HepG2 (cell line): ENCODE measurements at places on chromosomes 7 and 10. TPM values are rescaled to one million over a fixed set of nuclear protein-coding genes. Genes with fewer than 3 reads are reported as not detected.
A peak's percentile ranks its signal among the peaks of the same experiment; 100 is the strongest.

DNA sequence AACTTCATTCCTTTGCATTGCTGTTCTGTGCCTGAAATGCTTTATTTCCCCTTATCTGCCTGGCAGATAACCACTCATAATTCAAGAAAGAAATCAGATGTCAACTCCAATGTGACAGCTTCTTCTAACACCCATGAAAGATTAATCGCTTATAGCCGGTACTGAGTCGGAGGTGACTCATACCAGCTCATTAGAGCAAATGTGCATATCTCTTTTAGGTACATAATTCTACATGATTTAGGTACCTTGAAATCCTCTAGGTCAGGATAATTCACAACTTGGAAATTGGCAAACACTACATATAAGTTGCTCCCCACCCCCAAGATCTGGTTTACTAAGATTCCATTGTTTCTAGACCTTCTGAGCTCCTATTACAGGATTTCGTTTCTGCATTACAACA, 554.4 kb upstream of the SORCS1 start:
- H3K4me3 ChIP-seq = no peak overlapping the region
- DNase-seq = no peak
- no peak overlapping the region for H3K27ac ChIP-seq
- H3K4me1 ChIP-seq = no peaks in the 10 kb centered on the region
- no peaks in the 10 kb centered on the region for H3K27me3 ChIP-seq
- no peaks in the 10 kb centered on the region for H3K36me3 ChIP-seq

- H3K27ac ChIP-seq = no peak overlapping the region
- no peaks in the 10 kb centered on the region for H3K36me3 ChIP-seq
- no peaks in the 10 kb centered on the region for H3K4me1 ChIP-seq
- no peak for DNase-seq
These were observed 78.5 kb downstream of the CDK14 start for GRCh38 chr7:90674625-90675024.

PCDH15 gene
- not detected in 2 replicates for polyA plus RNA-seq

- H3K4me1 ChIP-seq = no peaks in the 10 kb centered on the region
These were observed 34.2 kb downstream of the ITGB1 start for GRCh38 chr10:32923849-32924248.

ELAPOR2 gene
- 7.4 and 7.8 TPM in 2 replicates for polyA plus RNA-seq

- H3K36me3 ChIP-seq = no peaks in the 10 kb centered on the region
- H3K27me3 ChIP-seq = no peaks in the 10 kb centered on the region
- H3K4me3 ChIP-seq = peak overlapping the region; percentile 28; the same call in 1 of the 2 replicates
- no peak overlapping the region for H3K27ac ChIP-seq
These were observed 20.8 kb upstream of the GGCT start for GRCh38 chr7:30525429-30525828.

DNA sequence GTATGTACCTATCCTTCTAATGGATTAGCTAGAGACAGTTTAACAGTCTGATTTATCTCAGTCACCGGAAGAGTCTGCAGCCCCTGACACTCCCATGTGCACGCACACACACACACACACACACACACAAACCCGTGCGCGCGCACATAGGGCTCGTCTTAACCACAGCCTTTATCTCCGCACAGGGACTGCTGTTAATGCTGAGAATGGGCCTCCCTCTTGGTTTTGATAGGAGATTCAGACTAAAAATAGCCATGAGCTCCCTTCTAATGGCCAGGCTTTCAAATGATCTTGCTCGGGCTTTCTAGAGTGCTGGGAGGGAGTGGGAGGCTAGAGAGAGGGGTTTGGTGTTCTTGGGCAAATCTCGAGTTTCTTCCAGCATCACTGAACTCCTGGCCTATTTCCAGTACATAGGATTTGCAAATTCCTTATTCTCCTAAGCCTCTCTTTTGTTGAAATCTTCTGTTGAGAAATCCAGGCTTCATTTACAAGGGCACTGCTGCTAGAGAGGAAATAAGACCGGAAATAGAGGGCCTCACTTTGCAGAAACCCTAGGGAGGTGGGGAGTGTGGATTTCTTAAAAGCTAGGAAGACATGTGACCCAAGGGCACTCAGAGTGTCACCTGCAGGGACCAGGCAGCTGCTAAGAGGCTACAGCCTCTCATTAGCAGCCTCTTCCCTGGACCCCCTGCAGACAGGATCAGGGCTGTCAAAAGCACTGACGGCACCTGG, 2.4 kb downstream of the TMEM72 start:
- no peak for DNase-seq
- H3K27ac ChIP-seq = no peak overlapping the region
- H3K36me3 ChIP-seq = no peaks in the 10 kb centered on the region
- peaks cover 39% of the 10 kb centered on the region for H3K27me3 ChIP-seq
- H3K4me3 ChIP-seq = no peak overlapping the region

DNA sequence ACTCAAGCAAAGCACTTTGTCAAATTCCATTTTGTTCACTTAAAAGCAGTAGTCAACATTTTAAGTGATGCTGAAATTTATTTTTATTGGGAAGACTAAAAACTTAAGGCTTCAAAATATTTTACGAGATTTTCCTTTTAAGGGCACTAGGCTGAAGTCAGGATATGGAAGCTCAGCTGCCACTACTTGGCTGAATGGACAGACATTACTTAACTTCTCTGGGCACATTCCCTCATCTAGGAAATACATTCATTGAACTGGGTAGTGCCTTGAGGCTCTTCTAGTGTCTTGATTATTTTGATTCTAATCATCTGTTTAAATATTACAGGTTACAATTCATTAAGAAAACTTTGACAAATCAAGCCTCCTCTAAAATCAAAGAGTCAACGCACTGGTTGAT, 11.1 kb downstream of the MEOX2 start:
- H3K27ac ChIP-seq = no peak overlapping the region
- no peaks in the 10 kb centered on the region for H3K36me3 ChIP-seq
- H3K27me3 ChIP-seq = no peaks in the 10 kb centered on the region
- no peak overlapping the region for H3K4me3 ChIP-seq
- no peaks in the 10 kb centered on the region for H3K4me1 ChIP-seq
- no peak for DNase-seq

RHOBTB1 gene
- 13.0 and 18.8 TPM in 2 replicates for polyA plus RNA-seq

DNA sequence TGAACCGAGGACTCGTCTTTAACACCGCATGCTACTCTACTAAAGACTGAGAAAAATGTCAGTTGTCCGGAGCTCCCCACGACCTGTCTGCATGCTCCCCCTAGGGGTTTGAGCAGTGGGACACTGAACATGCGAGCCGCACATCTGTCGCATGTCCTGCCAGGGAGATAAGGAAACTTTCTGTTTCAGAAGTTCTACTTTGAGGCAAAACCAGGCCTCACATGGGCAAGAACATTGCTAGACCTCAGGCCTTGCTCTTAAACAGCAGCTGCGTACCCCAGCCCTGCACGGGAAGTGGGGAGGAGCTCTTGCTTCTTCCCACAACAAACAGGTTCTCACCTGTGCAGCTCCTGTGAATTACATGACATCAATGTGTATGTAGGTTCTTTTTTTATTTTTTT, 30.3 kb upstream of the HERPUD2 start:
- DNase-seq = peak; percentile 30
- peaks cover 39% of the 10 kb centered on the region for H3K4me1 ChIP-seq
- H3K4me3 ChIP-seq = no peak overlapping the region; the same call in 1 of the 2 replicates
- H3K27ac ChIP-seq = no peak overlapping the region

GRCh38 chr10:130686689-130687300, 550.6 kb downstream of the GLRX3 start:
- H3K4me3 ChIP-seq = no peak overlapping the region
- no peaks in the 10 kb centered on the region; the same call in 1 of the 2 replicates for H3K27me3 ChIP-seq
- no peak overlapping the region for H3K27ac ChIP-seq
- no peaks in the 10 kb centered on the region for H3K4me1 ChIP-seq

- H3K27ac ChIP-seq = no peak overlapping the region
- no peaks in the 10 kb centered on the region for H3K36me3 ChIP-seq
- no peak overlapping the region for H3K4me3 ChIP-seq
- H3K27me3 ChIP-seq = no peaks in the 10 kb centered on the region
These were observed 284.2 kb downstream of the MTERF1 start for GRCh38 chr7:91596287-91596686.

DNA sequence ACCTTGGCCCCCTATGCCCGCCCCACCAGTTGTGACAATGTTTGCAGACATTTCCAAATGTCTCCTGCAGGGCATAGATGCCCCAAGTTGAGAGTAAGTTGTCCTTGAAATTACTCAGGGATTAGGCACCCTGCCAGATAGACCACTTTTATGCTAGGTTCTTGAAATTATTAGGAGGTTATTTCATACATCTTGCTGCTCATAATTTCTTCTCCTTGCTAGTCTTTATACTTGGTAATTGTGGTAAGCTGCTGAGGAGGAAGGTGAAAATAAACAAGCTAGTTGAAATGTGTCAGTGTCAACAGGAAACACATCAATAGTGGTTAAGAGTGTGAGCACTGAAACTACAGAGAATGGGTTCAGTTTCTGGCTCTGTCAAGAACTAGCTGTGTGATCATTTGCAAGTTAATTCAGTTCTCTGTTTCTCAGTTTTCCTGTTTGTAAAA, 63.7 kb upstream of the AOAH start:
- no peaks in the 10 kb centered on the region for H3K27me3 ChIP-seq
- no peak for DNase-seq
- peaks cover 15% of the 10 kb centered on the region for H3K4me1 ChIP-seq
- no peak overlapping the region for H3K4me3 ChIP-seq
- H3K27ac ChIP-seq = no peak overlapping the region

MRPS24 gene
- polyA plus RNA-seq = 153 and 162 TPM in 2 replicates

- no peaks in the 10 kb centered on the region for H3K36me3 ChIP-seq
- no peak overlapping the region for H3K27ac ChIP-seq
- H3K27me3 ChIP-seq = no peaks in the 10 kb centered on the region
- peaks cover 11% of the 10 kb centered on the region for H3K4me1 ChIP-seq
- no peak overlapping the region for H3K4me3 ChIP-seq
These were observed 107.2 kb downstream of the FGFR2 start for GRCh38 chr10:121490871-121491519.

DNA sequence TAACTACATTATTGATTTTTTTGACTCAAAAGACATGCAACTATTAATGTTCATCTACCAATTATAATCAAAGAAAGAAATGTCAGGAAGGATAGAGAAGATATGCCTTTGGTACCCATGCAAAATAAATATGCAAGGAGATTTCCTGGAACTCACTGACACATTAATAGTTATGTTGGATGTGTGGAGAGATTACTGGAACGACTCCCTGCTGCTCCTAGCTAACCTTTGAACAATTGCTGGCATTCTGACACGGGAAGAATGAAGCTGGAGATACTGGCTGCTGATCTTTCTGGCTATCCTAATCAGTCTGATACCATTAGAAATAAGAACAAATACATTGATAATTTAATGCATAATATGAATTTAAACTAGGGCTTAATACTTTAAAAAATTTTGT, 507.9 kb upstream of the NRG3 start:
- no peak overlapping the region for H3K27ac ChIP-seq
- H3K36me3 ChIP-seq = no peaks in the 10 kb centered on the region
- H3K4me1 ChIP-seq = no peaks in the 10 kb centered on the region
- no peak overlapping the region for H3K4me3 ChIP-seq
- no peaks in the 10 kb centered on the region for H3K27me3 ChIP-seq

DNA sequence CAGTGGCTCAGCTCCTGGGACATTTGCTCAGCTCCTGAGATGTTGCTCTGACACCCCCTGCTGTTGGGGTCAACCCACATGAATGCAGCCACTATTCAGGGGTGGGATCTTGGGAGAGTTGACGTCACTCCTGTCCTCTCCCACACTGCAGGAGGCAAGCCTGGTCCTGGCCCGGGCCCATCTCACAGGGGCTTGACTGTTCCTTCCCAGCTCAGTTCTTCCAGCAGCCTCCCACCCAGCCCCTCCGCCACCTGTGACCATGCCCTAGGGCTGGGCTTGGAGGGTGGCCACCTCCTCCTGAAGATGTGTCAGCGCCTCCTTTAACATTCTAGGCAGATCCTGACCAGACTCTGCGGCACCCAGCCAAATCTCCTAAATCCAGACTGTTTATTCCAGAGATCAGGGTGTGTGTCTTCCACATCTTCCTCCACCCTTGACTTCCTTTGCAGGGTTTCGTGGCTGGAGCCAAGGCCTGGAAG, 19.1 kb upstream of the OPALIN start:
- peak; percentile 12 for DNase-seq
- no peaks in the 10 kb centered on the region for H3K36me3 ChIP-seq
- H3K4me1 ChIP-seq = peaks cover 11% of the 10 kb centered on the region
- no peak overlapping the region for H3K4me3 ChIP-seq
- no peak overlapping the region for H3K27ac ChIP-seq

FANK1 gene
- polyA plus RNA-seq = 0.08 and 0.22 TPM in 2 replicates

GRCh38 chr10:30877111-30877510, 154.6 kb downstream of the ZNF438 start:
- no peak overlapping the region for H3K27ac ChIP-seq
- no peaks in the 10 kb centered on the region for H3K4me1 ChIP-seq

DNA sequence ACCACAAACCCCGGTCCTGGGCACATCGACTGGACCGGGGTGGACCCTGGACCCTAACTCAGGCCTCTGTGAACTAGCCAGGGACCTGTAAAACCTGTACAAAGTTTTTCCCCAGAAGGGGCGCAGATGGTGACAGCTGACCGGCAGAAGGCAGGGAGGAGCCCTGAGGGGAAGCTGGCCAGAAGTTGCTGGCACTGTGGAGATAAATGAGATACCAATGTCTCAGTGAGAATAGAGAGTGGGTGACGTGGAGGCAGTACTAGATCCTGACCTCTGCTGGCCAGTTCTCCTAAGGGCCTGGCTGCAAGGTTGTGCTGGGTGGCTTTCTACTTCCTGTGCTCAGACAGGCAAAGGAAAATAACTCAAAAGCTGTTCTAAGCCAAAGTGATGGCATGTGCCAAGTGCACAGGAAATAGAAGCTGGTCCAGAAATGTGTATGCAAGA, 10.6 kb upstream of the TSPAN14 start:
- H3K36me3 ChIP-seq = no peaks in the 10 kb centered on the region
- peak overlapping the region; percentile 21; the same call in 1 of the 2 replicates for H3K4me3 ChIP-seq
- peaks cover 46% of the 10 kb centered on the region for H3K4me1 ChIP-seq
- no peaks in the 10 kb centered on the region for H3K27me3 ChIP-seq
- peak; percentile 41 for DNase-seq

DNA sequence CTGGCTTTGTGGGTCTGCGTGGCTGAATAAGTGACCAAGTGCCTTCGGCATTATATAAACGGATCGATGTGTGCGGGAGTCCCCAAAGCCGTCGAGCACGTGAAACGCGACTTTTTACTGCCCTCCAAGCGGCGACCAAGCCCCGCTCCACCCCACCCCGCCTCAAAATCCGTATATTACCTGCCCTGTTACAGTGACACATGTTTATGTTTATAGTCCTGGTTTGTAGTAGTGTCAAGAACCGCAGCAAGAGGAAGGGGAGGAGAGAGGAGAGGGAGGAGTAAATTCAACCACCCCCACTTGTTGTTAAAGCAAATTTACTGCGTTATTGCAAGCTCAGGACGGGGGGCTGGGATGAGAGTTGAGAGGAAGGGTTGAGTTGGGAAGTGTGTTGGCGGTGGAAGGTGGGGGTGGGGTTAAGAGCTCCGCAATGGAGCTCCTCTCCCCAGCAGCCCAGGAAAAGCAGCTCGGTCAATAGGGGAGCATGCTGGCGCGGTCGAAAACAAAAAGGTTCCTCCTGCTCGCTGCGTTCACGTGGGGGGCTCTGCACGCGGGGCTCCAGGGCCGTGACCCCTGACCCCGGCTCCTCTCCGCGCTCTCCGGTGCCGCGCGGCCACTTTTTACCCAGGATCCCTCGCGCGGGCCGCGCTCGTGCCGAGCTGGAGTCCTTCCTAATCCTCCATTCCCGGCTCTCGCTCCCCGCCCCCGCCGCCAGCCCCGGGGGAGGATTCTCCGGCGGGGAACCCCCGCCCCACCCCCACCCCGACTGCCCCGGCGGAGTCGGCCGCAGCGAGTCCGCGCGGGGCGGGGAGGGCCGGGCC, at the start of gene SKIDA1:
Gene SKIDA1 (minus strand): TSS at position 316 of the 821 bp plus-strand sequence. CDS start 7,860 bp downstream, outside the sequence.
- peak; percentile 92 for DNase-seq
- H3K4me3 ChIP-seq = peak within 1 kb of the TSS; percentile 77
- no peaks in the 10 kb centered on the region for H3K27me3 ChIP-seq
- H3K36me3 ChIP-seq = no peaks in the 10 kb centered on the region

FAM13C gene
- 0.04 and 0.26 TPM in 2 replicates for polyA plus RNA-seq
